ENCODE measurements at places on chromosomes 3 and 15. TPM values are rescaled to one million over a fixed set of nuclear protein-coding genes. Genes with fewer than 3 reads are reported as not detected.

Gene AHSG
- 0.26 TPM for total RNA-seq

GRCh38 chr15:73928241-73928579 lies 1.9 kb downstream of the LOXL1 start:
- no peak for DNase-seq

GRCh38 chr15:71011503-71012155 lies 103.6 kb upstream of the THSD4 start:
- DNase-seq = no peak

GRCh38 chr3:157276801-157277200 lies 116.9 kb upstream of the CCNL1 start:
- no peak for DNase-seq

DNA sequence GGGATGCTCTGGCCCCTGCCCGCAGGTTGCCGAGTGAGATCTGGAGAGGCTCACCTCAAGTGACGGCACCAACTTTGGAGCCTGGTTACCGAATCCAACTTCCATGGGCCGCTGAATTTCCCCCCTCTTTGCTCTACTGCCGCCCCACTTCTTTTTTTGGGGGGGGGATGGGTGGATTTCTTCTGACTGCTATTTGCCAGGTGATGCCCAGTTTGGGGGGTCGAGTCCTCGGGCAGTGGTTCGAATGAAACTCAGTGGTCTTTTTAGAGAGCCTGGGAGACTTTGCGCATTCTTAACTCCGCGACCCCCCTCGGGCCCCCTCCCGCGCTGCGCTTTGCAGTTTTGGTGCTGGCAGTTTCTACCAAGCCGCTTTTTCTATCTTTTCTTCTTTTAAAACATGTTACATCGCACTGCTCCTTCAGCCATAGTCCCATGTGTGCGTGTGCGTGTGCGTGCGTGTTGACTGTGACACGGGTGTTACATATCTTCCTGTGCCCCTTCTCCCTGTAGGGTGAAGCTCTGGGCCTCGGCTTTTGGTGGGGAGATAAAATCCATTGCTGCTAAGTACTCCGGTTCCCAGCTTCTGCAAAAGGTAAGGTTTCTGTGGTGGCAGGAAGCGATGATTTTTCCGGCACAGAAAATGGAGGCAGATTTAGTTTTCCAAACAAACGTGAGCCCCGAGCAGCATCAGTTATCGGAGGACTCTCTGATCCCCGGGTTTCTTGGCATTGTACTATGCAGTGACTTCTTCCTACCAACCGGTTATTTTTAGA lies 837 bp downstream of the CACNA2D3 start:
- DNase-seq = no peak

DNA sequence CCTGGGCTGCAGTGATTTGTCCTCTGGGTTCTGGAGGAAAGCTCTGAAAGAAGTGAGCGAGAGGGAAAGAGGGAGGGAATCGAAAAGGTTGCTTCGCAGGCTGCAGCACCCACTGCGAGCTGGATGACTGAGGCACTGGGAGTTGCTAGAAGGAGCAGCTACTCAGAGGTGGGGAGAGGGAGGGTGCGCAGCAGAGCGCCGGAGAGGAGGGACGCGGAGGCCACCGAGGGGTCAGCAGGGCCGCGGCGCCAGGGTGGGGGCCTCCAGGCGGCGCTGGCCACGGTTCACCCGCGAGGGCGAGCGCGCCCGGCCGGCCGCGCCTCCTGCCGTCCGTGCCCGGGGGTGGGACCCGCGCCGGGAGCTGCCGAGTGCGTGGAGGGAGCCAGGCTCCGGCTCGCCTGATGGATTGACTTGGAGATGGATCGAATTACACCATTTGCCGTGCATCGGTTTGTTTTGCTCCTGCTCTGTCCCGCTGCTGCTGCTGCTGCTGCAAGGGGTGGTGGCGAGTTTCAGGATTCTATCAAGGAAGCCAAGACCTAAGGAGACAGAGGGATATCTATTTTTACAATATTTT lies at the start of gene SEMA6D:
Gene SEMA6D, plus strand, starts transcription at position 470 of the 577 bp plus-strand sequence. CDS start 42,294 bp downstream, outside the sequence.
- DNase-seq = peak; percentile 67

Data from urinary bladder (tissue), 4 donors.